Occipital lobe (tissue), 3 donors: ENCODE measurements at places on chromosomes 12 and 14. TPM values are rescaled to one million over a fixed set of nuclear protein-coding genes. Genes with fewer than 3 reads are reported as not detected.

The SMOC1 gene
- total RNA-seq = 18.6 TPM

The SERPINA3 gene
- total RNA-seq = 0.94 TPM

The FLRT2 gene
- total RNA-seq = 154 TPM

The RDH11 gene
- total RNA-seq = 128 TPM

The SPRYD4 gene
- total RNA-seq = 1.6 TPM

The TMEM30B gene
- total RNA-seq = 0.16 TPM

The EPYC gene
- not detected for total RNA-seq

The SPTSSA gene
- total RNA-seq = 15.9 TPM
